ENCODE measurements at places on chromosomes 3 and 15.

- no peak for DNase-seq
Measured at GRCh38 chr3:71694358-71694999, 30.7 kb downstream of the EIF4E3 start.

DNA sequence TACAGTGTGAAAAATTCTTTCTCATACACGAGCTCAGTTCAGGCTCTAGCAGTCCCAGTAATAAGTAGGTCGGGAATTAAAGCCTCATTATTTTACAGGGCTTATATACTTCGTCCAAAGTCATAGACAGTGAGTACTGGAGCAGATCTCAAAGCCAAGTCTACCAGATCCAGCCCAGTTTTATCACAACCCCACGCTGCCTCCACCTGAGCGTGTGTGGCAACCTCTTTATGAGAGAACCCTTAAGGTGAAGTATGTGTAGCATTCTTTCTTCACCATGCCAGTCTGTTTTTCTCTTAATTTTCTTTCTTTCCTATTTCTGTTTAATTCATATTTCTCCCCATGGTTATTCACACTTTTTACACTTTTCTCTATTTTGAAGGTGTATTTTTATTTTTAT, 574.6 kb upstream of the ARPP21 start:
- no peak for DNase-seq

- DNase-seq, result no peak
Measured at GRCh38 chr15:77985031-77985930, 92.2 kb downstream of the TBC1D2B start.

GRCh38 chr3:137075020-137075419, 117.2 kb downstream of the IL20RB start:
- no peak for DNase-seq

- no peak for DNase-seq
Measured at GRCh38 chr3:175150812-175151401, 291.8 kb downstream of the NAALADL2 start.

DNA sequence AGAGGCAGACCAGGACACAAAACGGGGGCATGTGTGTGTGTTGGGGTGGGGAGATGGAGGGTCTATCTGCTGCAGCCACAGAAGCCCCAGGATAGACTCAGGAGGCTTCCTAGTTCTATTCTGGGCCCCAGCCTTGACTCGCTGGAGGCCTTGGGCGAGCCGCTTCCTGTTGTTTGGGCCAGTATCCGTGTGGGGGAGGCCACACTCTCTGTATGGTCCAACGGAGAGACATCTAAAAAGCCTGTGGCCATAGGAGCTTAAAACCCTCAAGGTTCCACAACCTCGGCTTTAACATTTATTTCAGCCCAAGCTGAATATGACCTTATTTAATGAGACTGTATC, 32.8 kb downstream of the POC1A start:
- no peak for DNase-seq

DNA sequence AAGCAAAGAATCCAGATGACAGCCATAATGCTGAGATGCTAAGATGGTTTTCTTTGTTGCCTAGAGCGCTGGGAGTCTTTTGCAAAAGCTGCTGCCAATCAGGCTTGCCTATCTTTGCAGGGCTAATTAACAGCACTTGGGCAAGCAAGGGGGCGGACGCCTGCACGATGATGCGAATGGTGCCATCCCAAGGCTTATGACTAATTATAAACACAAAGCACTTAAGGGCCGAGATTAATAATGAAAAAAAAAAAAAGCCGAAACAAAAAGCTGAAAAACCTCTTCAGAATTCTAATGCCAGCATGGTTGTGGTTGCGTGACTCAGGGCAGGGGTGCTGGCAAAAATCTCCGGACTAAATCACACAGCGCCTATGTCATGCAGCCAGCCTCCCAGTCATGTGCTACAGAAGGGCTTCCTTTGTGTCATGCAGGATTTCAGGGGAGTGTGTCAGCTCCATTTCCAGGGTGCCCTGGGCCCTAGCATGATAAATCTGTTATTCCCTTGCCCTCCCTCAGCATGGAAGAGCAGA, 185.0 kb upstream of the ANKRD28 start:
- no peak for DNase-seq

DNA sequence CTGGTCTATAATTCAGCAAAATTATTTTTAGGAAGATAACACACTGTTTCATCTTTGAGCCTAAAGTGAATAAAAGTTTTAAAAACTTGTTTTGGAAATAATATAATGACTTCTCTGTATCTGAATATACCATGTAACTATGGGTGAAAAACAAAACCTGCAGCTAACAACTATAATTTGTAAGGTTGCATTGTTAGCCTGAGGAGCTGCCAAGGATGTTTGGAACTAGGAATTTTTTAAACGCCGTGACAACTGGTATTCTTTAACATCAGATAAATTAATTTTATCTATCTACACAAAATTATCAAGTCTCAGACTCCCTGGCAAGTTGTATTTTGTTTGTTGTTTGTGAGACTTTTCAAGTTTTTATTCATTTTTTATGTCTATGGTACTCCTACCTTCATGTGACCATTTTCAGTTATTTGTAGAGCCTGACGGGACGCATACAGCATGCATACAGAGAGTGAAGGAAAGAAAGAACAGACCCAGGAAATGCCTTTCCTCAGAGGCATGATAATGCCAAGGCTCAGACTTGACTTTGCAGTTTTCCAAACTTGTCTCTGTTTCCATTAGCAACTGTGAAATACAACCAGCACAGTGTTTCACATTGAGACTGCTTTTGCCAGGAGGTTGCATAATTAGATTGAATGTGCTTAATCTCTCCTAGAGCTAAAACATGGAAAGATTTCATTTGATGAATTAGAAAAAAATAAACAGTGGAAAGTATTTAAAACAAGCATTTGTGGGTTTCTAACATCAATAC, 60.8 kb upstream of the ARHGEF26 start:
- no peak for DNase-seq

DNA sequence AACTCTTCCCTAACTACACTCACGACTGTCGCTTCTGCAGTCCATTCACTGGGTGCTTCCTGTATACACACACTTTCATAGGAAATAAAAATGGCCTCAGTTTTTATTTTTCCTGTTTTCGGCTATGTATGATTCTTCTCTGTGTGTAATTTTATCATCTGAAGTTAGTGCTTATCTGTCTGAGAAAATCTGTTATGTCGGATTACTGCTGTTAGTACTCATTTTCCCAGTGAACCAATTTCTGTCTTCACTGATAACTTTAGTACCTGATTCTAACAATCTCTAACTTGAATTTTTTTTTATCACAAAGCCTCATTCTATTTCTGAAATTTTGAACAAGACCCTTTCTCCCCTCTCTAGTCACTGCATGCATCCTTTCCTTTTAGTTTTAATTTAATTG, 20.9 kb downstream of the RAB5A start:
- DNase-seq, result no peak

GRCh38 chr3:13877911-13878280, 2.0 kb downstream of the WNT7A start:
- DNase-seq, result no peak

Data from activated T-helper 1 cell treated with anti-CD3 and anti-CD28 coated beads, Interleukin-12 subunit alpha, Interleukin-12 subunit beta, Interleukin-2, Interleukin-4 antibody, amounts not matched to agents 30 ng/mL and 10 ng/mL and 1 ng/mL, durations not matched to agents 14 hours and 24 hours and 36 hours (primary cell).